ENCODE measurements at places on chromosomes 11 and 22. TPM values are rescaled to one million over a fixed set of nuclear protein-coding genes. Genes with fewer than 3 reads are reported as not detected.

Gene BTG4
- total RNA-seq: not detected

Gene DDTL
- 0.98 TPM for total RNA-seq

Gene TEAD1
- total RNA-seq: 27.1 TPM

Gene OR52N5
- not detected for total RNA-seq

Gene ARHGAP42
- total RNA-seq: 6.0 TPM

Gene USH1C
- not detected for total RNA-seq

Data from dermis blood vessel endothelial cell (primary cell).